ENCODE measurements at places on chromosomes 2 and 18.

- DNase-seq = no peak
Observed at GRCh38 chr2:20704886-20705285, 37.9 kb downstream of the GDF7 start.

GRCh38 chr18:57441071-57441794 is 6.1 kb downstream of the ONECUT2 start:
- no peak for DNase-seq

DNA sequence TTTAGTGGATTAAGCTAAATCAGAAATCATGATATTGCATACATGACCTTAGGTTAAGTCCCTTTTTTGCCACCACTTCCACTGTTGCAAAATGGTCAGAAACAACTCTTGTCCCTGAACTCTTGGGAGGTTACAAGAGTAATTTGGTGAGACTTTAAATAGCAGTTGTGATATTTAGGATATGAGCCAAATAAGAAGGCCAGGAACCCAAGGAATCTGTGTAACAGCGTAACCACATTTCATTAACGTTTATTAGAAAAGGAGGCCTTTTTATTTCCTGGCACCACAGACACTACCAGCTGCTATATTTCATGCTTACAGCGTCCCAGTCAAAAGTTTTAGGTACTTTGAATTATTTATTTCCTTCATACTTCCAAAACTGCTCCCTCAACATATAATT is 268.0 kb downstream of the GPD2 start:
- DNase-seq = no peak

GRCh38 chr2:164974221-164974620 is 18.9 kb upstream of the SLC38A11 start:
- DNase-seq = no peak

DNA sequence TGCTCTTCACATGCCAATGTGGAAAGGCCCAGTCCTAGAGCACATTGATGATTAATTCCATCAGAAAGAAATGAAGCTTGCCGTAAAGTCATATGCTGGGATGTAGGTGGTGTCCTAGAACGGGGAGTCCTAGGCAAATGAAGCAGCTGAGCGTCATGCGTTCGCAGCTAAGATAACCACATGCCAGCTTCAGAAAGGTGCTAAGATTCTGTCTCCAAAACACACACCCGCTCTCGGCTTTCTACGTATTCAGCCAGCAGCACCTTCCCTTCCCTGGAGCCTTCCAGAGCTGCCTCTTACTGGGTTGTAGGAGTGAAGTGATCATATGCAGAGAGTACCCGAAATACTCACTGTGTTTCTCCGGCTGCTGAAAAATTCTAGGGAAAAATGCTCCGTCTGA is 421.6 kb upstream of the ID2 start:
- DNase-seq = peak; percentile 33

DNA sequence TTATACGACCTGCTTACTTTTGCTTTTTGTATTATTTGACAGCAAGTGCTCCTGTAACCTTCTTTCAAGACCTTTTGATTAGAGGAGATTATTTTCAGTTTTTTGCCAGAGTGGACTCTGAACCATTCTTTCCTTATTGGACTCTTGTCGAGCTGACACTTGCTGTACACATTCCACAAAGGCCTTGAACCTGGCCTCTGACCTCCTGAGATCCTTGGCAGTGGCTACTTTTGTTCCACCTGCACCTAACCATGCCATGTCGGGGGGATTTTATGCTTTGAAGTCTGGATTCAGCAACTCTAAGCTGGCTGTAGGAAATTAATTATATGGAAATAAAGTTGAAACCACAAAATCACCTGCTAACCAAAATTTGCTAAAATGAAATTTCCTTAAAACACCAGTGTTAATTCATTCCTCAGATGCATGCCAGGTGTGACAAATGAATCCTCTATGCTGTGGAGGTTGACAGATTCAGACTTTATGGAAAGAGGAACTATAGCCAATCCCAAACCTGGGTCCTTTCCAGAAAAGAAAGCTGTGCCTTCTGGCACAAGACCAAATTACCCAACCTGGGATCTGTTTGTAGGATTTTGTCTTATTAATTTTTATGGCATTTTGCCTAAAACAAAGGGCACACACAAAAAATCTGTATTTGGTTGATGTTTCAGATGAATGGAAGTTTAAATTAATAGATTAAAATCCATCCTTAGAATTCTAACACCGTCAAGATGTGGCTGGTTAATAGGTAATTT is 110.4 kb downstream of the CDC42EP3 start:
- no peak for DNase-seq

- DNase-seq = no peak
Observed at GRCh38 chr2:180647621-180648020, 332.8 kb upstream of the UBE2E3 start.

DNA sequence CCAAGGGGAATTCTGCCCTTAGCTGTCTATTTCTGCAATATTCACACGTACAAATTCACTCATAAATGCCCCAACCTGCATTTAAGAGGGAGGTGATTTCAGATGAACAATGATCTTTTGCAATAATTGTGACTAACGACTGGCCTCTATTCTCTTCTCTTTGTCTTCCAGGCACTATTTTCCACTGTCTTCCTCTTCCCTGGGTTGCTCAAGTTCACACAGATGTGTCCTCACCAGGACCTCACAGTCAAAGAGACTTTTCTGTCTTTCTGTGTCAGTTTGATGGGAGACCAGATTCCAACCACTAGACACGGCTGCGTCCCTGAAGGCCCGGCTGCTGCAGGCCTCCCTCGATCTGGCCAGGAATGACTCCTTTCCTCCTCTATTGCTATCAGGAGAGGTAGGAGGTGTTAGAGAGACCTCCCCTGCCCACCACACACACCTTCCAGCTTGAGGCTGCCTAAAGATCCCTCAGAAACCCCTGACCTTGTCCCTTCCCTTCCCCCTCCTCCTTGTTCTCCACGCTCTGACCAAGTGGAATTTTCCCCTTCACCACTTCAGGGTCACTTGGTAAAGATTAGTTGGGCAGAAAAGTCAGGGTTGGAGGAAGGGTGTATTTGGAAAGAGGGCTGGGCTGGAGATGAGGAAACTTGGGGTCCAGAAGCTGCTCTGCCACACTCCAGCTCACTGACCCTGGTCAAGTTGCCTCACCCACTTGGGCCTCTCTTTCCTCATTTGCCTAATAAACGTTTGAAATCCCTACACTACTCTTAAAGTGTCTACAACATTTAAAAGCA is 109.2 kb upstream of the COPS8 start:
- DNase-seq = no peak

DNA sequence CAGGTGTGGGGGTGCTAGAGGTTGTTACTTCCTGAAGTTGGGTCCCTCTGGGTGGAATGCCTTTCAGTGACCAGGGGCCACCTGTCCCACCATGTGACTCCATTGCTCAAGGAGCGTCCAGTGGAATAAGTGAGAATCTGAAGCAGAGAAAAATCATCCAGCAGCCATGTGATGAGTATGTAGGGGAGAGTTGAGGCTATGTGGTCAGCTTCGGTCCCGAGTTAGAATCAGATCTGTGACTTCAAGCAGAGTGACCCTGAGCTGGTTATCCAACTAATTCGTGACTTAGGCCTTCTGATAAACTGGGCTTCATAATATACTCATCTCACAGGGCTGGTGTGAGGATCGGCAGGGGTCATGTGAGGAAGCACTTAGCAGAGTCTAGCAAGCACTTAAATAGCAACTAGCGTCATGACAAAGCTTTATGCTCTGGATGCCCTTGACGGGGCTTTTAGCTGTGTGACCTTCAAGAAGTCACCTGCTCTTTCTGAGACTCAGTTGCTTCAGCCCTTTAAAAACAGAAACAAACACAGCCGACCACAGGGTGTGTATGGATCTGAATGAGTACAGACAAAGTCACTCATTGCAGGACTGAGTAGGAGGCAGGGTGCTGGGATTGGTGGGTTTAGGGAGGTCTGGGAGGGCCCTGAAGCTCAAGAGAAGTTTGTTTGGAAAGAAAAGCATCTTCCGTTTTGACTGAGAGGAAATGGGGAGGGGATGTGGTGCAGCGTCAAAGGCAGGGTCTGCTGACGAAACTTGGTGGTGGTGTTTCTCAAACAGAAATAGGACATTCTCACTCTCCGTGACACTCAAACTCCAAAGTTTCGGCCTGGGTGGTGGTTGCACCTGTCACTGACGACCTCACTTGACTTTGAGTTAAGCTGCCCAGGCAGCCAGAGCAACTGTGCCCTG is 264.0 kb upstream of the CXCR4 start:
- no peak for DNase-seq

DNA sequence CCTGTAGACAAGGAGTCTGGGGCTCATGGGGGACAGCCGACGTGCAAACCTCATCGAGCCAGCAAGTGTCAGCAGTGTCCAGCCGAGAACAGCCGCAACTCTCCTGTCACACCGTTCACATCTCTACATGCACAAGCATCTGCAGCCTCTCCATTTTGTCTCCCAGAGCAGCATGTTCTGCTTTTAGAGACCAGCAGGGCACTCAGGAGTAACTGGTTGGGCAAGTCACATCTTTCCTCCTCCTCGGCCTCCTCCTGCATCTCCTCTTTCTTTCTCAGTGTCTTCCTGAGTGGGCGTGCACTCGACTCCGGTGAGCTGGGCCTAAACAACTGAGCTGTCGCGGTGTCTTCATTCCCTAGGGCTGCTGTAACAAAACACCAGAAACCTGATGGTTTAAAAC is 249.9 kb downstream of the SH3BP4 start:
- no peak for DNase-seq

DNA sequence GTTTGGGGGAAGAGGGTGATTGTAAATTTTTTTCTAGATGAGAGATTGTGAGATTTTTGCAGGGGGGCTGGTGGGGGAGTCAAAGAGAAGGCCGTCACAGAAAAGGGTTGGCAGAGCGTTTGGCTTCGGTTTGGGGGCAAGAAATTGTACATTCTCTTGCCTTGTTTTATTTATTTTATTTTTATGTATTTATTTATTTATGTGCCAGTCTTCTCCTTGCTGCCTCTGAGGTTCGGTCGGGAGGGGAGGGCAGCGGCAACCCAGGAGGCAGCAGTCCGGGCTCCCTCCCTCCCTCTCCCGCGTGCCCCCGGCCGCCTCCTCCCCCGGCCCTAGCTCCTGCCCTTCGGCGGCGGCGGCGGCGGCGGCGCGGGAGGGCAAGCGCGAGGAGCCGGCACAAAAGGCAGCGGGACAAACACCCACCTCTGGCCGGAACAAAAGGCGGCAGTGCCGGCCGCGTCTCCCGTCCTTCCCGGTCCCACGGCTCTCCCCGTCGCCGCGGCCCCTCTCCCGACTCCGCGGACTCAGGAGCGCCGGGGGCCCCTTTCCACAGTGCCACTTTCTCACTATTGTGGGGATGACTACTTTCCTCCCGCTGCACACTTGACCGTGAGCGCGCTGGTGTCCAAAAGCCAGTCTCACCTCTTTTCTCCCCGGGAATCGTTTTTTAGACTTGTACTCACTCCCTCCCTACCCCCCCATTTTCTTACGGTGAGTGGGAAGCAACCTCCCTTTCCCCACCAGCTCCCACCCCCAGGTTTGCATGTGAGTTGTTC is 1.2 kb downstream of the BCL11A start:
- DNase-seq = no peak

GRCh38 chr2:73961823-73962615 is 22.7 kb upstream of the TET3 start:
- no peak for DNase-seq

GRCh38 chr2:172908275-172908674 is 167.4 kb upstream of the MAP3K20 start:
- DNase-seq = no peak

DNA sequence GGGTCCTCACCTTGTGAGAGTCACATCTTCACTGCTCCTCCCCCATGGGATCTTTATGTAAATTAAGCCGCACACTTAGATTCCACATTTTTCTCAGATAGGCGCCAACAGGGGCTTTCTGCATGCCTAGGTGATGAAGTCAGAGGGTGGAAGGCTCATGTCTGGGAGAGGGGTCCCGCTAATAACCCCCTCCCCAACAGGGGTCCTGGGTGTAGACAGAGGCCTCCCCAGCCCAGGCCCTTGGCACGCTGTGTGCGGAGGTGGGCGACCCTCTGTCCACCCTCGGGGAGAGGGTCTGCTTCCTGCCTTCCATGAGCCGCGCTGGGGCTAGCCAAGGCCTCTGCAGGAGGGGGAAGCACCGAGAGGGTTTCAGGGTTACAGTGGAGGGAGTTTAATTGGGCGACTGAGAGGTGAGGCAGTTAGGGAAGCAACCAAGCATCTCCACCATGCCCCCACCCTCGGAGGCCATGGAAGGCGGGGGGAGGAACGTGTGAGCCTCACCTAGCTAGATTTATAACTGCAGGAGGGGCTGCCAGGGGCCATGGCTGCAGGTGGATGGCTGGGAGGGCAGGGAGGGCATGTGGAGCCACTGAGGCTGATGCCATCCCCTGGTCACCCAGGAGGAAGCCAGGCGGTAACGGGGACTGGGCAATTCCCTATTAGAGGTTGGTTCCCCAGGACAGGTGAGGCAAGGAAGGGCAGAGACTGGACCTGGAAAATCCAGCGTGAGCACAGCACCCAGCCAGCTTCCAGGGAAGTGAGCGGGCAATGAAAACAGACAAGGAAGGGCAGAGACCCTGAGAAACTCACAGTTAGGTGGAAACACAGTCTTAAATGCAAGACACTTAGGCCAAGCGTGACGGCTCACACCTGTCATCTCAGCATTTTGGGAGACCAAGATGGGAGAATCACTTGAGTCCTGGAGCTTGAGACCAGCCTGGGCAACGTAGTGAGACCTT is 7.7 kb upstream of the PXDN start:
- DNase-seq = no peak

- DNase-seq = no peak
Observed at GRCh38 chr18:78911751-78912283, 67.8 kb upstream of the SALL3 start.

- DNase-seq = peak; percentile 42
Observed at GRCh38 chr2:219460424-219460926, 25.8 kb downstream of the SPEG start.

DNA sequence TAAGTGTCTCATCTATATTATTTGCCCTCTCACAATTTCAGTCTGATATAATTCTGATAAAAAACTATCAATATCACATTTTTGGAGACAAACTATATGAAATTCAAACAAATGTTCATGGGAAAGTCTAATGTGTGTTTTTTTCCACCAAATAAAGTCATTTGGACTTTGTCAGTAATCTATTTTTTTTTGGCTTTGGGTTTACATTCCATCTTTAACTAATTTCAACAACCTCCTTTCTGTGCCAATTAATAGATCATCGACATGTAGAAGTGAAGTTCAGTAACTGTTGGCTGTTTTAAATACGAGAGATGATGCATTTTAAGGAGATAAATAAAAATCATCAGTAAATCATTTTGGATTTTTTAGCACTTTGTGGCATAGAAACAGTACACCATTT is 1623.0 kb upstream of the ACVR2A start:
- no peak for DNase-seq

GRCh38 chr2:237351796-237352195 is 62.2 kb downstream of the COL6A3 start:
- no peak for DNase-seq

GRCh38 chr2:16745466-16745865 is 79.8 kb upstream of the CYRIA start:
- DNase-seq = no peak
